ENCODE measurements at places on chromosomes 11 and 22.
A peak's percentile ranks its signal among the peaks of the same experiment; 100 is the strongest.

GRCh38 chr11:70951139-70951804 is 301.1 kb downstream of the SHANK2 start:
- DNase-seq = no peak

DNA sequence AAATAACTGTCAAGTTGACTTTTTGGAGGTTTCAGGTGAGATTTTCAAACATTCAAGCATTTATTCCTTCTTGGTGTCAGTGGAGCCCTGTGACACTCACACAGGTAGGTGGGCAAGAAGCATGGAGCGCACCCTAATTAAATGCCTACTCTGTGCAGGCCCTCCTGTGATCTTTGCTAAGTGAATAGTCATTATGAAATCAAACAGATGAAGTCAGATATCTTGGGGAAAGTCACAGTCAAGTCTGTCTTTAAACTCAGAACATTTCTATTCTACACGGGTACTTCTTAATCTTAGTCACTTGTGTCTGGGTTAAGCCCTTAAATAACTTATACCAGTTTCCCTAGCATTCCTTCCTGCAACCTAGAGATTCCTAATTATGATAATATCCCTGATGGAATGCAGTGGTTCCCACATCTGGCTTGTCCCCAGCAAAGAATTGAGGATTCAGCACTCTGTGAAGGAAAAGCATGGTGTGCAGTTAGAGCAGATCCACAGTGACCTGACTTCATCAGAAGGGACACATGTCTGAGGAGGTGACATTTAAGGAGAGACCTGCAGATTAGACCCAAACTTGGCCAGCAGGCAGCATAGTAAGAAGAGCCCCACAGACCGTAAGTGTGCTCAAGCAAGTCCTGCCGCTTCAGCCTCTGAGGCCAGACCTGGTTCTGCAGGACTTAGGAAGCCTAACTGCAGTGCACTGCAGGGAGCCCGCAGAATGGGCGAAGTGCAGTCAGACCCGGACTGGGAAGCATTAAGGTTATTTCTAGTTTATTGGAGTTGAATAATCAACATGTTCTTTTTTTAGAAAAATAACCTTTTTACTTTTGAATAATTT is 85.3 kb upstream of the GAL start:
- no peak for DNase-seq

GRCh38 chr11:77031599-77031998 is 2.6 kb upstream of the B3GNT6 start:
- no peak for DNase-seq

DNA sequence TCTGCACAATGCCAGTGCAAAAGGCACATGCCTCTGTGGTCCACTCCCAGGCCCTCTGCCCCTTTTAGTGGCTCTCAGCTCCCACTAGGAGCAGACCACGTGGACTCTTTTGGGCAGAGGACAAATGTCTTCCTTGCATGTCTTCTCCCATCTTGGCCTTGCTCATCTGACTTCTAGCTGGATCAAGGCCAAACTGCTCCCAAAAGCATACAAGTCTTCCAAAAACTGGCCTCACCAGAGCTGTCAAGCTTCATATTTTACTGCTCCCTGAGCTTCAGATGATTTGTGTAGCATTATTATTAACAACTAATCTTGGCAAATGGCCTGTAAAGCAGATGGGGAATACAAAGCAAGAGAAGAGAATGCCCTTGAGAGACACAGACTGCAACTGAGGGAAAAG is 6.9 kb downstream of the SMPD1 start:
- DNase-seq = no peak

- no peak for DNase-seq
Observed at GRCh38 chr22:45880716-45881523, 96.0 kb downstream of the WNT7B start.

- DNase-seq = no peak
Observed at GRCh38 chr22:32809786-32810554, 8.5 kb downstream of the TIMP3 start.

- no peak for DNase-seq
Observed at GRCh38 chr11:61969838-61970662, 2.6 kb upstream of the FTH1 start.

- no peak for DNase-seq
Observed at GRCh38 chr11:106091480-106092123, 14.1 kb downstream of the AASDHPPT start.

DNA sequence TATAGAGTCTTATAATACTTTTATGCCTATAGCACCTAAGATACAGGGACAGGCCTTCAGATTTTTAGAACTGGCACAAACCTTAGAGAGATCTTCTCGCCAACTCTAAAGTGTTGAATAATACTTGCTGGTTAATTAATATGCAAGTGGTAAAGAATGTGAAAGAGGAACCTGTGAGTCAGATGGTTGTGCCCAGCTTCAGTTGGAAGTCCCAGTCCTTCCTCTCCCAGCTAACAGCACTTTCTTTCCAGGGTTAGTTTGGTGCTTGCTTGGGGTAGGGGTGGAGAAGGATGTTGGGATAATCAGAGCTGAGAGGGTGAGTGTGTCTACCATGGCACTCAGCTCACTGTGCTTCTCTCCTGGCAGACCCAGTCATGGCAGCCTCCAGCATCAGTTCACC is 4.9 kb upstream of the TMEM132A start:
- no peak for DNase-seq

GRCh38 chr11:75428281-75428724 is 4.7 kb downstream of the KLHL35 start:
- peak; percentile 47 for DNase-seq

- no peak for DNase-seq
Observed at GRCh38 chr11:12669930-12670329, 4.3 kb upstream of the TEAD1 start.

- DNase-seq = no peak
Observed at GRCh38 chr11:61654397-61654829, 25.8 kb upstream of the DAGLA start.

DNA sequence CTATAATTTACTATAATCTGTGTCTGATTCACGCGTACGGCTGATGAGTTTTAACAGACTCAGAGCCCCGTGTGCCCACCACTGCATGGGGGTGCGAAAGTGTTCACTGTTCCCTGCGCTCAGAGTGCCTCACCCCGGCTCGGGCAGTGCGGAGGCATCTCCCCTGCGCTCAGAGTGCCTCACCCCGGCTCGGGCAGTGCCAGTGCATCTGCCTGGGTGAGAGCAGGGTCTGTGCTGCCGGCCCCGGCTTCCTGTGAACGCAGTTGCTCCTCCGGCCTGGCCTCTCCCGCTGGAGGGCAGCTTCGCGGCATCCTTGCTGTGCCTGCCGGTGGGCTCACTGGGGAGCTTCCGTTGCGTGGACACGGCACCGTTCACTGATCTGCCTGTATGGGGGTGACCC is 14.2 kb downstream of the PTDSS2 start:
- no peak for DNase-seq

DNA sequence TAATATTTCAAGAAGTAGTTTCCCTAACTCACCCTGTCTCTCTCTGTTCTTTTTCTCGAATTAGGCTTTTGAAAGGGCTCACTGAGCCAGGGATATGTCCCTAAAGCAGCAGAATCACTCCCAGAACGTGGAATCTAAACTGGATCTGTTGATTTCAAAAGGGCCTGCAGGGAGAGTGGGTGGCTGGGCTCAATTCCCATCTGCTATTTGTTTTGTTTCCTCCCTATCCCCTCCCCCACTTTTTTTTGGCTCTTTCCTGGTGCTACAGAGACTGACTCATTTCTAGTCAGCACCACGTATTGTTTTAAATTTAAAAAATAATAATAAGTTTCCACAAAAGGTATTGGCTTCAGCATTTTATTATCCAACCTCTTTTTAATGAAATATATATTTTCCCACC is 961.5 kb downstream of the FAM181B start:
- no peak for DNase-seq

GRCh38 chr11:8967184-8967583 is 2.9 kb upstream of the TMEM9B start:
- no peak for DNase-seq

DNA sequence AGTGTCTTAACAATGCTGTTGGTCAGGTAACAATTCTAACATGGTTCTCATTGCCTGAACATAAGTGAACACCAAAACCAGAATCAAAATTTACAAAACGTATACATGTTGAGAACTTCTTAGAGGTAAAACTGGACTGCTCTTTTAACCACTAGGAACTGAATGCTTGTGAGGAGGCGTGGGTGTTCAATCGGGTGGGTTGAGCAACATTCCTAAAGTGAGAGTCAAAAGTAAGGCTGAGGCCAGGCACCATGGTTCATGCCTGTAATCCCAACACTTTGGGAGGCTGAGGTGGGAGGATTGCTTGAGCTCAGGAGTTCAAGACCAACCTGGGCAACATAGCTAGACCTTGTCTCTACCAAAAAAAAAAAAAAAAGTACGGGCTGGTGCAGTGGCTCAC is 11.5 kb downstream of the PPME1 start:
- no peak for DNase-seq

DNA sequence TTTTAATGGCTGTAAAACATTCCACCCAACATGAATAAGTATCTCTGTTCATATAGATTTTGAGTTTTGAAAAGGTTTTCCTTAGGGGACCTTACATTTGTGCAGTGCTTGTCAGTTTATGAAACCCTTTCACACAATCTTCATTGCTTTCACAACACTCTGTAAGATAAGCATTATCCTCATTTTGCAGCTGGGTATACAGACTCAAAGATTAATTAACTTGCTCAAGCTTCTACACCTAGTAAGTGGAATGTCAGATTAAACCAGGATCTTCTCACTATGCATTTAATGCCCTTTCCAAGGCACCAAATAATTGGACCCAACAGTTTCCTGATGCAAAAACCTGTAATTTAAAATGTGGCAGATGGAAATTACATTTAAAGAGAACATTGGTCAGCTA is 11.6 kb upstream of the GAB2 start:
- DNase-seq = no peak

DNA sequence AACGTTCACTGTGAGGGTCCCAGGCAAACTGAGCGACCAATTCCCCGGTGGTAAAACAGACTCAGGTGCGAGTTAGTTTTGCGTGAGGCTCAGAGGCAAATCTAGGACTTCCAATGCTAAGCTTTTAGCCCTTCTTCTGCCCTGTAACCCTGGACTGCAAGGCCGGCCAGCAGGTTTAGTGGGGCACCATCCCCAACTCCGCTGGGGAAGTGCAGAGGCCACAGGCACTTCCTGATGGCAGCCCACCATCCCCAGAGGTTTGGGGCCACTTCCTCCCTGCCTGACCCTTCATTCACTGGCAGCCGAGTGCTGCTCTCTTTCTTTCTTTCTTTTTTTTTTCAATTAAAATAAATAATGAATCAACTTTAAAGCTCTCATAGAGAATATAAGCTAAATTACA is 124.6 kb upstream of the B3GAT1 start:
- DNase-seq = no peak

- no peak for DNase-seq
Observed at GRCh38 chr11:128796270-128796669, 70.8 kb downstream of the KCNJ1 start.

DNA sequence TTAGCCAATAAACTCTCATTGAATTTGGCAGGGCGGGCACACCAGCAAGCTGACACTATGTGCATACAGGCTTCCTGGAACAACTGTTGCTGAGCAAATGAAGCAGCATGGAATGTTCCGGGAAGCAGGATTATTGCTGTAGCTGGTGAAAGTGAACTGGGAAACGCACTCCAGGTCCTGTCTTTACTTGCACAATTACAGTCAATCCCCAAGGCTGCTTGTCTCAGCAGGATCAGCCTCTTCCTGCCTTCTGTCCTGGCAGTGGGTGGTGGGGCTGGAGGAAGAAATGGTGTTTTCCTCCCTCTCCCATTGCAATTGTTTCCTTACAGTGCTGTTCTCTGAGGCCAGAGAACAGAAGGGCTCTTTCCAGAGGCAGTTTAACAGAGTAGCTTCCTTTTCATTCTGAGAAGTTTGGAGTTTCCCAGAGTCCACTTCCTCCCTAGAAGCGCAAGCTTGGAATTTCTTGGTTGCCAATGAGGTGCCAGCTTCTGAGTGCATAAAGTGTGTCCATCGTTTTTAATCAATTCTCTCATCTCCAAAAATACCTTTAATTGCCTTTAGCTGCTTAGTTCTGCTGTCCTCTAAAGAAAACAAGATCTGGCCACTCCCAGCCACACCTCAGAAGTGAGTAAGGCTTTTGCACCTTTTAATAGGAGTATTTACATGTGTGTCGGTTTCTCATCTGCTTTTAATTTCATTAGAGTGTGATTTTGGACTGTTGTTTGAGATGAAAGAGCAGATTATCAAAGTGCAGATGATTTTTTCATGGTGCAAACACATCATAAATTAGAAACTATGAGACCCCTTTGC is 19.9 kb downstream of the CD44 start:
- DNase-seq = no peak

DNA sequence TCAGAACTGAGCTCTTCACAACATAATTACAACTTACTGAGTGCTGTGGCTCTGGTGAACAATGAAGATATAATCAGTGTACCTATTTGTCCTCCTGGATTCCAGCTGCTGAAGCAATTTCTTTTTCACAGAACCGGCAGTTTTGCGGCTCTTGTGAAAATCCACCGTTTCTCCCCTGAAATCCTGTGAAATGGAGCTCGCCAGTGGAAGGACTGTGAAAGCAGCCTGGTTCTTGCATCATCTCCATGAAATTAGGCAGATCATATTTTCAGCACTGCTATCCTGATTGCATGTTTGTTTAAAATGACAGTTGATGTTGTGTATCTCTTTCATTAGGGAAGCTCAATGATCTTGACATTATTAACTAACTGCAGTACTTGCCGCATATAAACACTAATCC is 120.2 kb upstream of the SNX19 start:
- no peak for DNase-seq

DNA sequence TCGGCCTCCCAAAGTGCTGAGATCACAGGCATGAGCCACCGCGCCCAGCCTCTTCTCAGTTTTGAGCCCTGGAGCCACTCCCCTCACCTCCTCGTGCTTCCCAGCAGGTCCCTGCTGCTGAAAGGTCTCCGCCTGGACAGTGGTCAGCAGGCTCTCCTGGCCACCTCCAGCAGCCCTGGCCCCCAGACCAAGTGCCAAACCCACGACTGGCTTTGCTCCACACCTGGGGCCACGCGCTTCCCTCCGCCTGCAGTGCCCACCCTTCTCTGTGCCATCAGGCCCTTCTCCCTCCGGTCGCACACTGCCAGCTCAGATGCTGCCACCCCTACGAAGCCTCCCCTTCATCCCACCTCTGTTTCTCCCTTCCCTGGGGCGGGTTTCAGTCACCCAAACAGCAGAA is 12.8 kb downstream of the FRMD8 start:
- DNase-seq = no peak

GRCh38 chr11:21446939-21447590 is 745.8 kb upstream of the ANO5 start:
- no peak for DNase-seq

- no peak for DNase-seq
Observed at GRCh38 chr11:12900496-12900895, 108.6 kb upstream of the RASSF10 start.

DNA sequence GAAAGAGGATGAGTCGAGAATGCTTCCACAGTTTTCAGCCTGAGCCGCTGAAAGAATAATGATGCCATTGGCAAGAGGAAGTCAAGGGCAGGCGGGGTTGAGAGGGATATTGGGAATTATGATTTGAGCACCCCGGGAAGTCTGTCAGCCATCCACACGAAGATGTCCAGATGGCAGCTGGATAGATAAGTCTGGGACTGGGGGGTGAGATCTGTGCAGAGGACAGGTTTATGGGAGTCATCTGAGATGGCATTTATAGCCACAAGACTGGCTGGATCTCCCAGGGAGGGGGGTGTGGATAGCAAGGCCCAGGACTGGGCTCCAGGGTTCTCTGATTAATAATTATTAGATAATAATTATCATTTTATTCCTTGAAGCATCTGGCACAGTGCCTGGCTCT is 5.1 kb upstream of the STIP1 start:
- no peak for DNase-seq

- no peak for DNase-seq
Observed at GRCh38 chr22:43317239-43317638, 25.9 kb downstream of the SCUBE1 start.
